Activated T-helper 1 cell treated with anti-CD3 and anti-CD28 coated beads, Interleukin-12 subunit alpha, Interleukin-12 subunit beta, Interleukin-2, Interleukin-4 antibody, amounts not matched to agents 30 ng/mL and 10 ng/mL and 1 ng/mL, durations not matched to agents 14 hours and 24 hours and 36 hours (primary cell): ENCODE measurements at places on chromosomes 3 and 15. TPM values are rescaled to one million over a fixed set of nuclear protein-coding genes. Genes with fewer than 3 reads are reported as not detected.

Gene NPAP1
- not detected in 2 replicates for total RNA-seq

Gene GPR87
- 0.62 and 0.93 TPM in 2 replicates for total RNA-seq

DNA sequence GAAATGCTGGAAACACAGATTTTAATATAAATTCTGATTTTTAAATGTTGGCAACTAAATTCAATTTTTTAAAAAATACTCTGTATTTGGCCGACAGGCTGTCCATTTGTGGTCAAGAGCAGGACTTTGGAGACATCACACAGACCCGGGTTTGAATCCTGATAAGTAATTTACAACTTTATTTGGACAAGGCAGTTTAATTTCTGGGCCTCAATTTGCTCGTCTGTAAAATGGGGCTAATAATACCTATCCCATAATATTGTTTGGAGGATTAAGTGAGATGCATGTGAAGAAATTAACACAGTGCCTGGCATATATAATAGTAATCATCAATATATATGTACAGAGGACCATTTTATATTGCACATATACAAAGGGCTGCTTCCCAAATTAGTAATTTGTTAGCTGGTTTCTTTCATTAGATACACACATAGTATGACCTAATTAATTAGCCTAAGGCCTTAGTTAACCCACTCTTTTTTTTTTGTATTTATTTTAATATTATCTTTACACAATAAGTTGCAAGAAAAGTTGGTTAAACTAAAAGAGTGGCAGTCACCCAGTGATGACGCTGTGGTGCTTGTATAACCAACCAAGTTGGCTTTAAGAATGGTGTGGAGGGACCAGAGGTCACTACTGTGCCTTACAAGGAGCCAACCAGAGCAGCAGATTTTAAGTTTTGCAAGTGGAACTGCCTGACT lies 665 bp downstream of the PIGB start:
- H3K4me3 ChIP-seq, result peak overlapping the region; percentile 100
- peak overlapping the region; percentile 99 for H3K27ac ChIP-seq
- no peaks in the 10 kb centered on the region for H3K27me3 ChIP-seq
- H3K36me3 ChIP-seq, result peaks cover 30% of the 10 kb centered on the region
- no peak for DNase-seq

DNA sequence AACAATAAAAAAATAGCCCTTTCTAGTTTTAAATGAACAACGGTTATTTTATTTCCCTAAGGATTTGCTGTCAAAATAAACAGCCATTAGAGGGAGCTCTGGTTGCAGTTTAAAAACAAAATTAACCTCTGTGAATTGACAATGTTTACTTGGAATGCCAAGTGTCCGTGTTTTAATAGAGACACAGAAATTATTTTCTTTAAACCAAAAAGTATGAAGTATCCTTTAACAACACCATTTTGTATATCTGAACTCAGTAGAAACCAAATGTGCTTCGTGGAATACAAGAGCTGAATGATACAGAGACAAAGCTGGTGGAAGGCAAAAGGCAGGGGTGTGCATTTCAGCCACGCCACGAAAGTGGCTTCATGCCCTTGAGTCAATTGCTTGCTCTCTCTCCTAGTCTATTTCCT lies 74.4 kb downstream of the MOBP start:
- no peak overlapping the region for H3K27ac ChIP-seq
- H3K36me3 ChIP-seq, result no peaks in the 10 kb centered on the region
- H3K4me1 ChIP-seq, result no peaks in the 10 kb centered on the region
- DNase-seq, result no peak
- H3K4me3 ChIP-seq, result no peak overlapping the region

DNA sequence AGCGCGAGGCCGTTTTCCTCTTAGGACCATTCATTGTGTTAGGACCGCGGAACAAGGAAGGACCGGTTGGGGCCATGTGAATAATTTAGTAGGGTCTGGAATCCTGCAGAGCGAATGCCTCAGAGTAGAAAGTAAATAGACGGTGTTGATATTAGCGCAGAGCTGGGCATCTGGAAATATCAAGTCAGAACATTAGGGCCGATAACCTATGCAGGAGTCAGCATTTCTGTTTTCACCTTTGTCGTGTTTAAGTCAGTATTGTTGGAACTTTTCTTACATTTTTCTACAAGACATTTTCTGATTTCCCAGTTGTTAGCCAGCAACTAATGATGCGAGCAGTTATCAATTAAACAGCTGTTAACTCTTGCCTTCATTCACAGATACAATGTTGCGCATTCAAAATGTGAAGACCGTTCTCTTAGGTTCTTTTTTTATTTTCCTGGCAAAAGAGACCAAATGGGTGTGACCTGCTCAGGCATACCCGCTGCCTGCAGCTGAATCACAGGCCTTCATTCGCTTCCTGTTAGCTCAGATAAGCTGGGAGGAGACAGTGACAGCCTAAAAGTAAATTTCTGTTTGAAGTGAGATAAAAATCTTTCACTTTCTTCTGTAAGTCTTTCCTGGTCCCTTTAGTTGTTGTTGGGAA lies 966 bp upstream of the PKM start:
- DNase-seq, result peak; percentile 48
- H3K4me3 ChIP-seq, result peak overlapping the region; percentile 98
- H3K4me1 ChIP-seq, result peaks cover 42% of the 10 kb centered on the region

Gene NR2E3
- total RNA-seq, result not detected in 2 replicates

Gene AHSG
- total RNA-seq, result 0.16 TPM in 1 of 2 replicates, not detected in the other

Gene COLQ
- 0.65 and 0.96 TPM in 2 replicates for total RNA-seq

Gene SORD
- 19.9 and 21.5 TPM in 2 replicates for total RNA-seq

- no peaks in the 10 kb centered on the region for H3K36me3 ChIP-seq
- H3K4me1 ChIP-seq, result peaks cover 7% of the 10 kb centered on the region
- H3K4me3 ChIP-seq, result no peak overlapping the region
- no peak for DNase-seq
These were observed 95.6 kb downstream of the APBA2 start for GRCh38 chr15:28981351-28981720.

Gene TIPARP
- total RNA-seq, result 20.8 and 21.9 TPM in 2 replicates

GRCh38 chr3:78809966-78810365 lies 957.8 kb downstream of the ROBO1 start:
- no peak for DNase-seq
- H3K27ac ChIP-seq, result no peak overlapping the region
- H3K27me3 ChIP-seq, result peaks cover 1% of the 10 kb centered on the region
- H3K4me1 ChIP-seq, result no peaks in the 10 kb centered on the region

Gene ZNF609
- 65.4 and 73.8 TPM in 2 replicates for total RNA-seq

DNA sequence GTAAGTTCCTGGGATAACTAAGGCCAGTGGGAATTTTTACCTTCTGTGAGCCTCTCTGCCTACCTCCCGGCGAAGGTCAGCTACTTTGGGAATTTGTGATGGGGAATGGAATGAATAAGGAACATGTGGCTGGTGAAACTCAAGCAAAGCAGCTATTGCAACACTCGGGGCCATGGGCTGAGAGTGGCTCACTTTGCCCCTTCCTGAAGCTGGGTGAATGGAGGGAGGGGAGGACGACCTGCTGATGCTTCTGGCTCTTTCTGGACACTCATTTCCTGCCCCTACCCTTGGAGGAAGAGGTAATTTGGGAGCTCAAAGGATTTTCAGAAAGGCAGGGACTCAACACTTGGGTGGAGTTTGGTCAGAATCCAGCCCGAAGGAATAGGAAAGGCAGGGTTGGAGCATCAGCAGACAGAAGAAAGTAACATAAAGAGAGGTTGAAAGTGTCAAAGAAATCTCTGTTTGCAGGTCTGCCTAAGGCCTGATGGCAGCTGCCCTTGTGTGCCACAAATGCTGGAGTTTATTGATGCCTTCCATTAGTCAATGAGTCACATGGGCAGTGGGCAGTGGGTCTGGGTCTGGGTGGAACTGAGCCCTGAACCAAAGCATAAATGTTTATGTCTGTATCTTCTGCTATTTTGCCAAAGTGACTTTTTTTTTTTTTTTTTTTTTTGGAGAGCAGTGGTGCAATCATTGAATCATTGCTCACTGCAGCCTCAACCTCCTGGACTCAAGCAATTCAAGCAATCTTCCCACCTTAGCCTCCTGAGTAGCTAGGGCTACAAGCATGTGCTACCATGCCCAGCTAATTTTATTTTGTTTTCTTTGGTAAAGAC lies 12.4 kb downstream of the LAMP3 start:
- no peak overlapping the region for H3K27ac ChIP-seq
- H3K36me3 ChIP-seq, result peaks cover 19% of the 10 kb centered on the region
- no peaks in the 10 kb centered on the region for H3K4me1 ChIP-seq

DNA sequence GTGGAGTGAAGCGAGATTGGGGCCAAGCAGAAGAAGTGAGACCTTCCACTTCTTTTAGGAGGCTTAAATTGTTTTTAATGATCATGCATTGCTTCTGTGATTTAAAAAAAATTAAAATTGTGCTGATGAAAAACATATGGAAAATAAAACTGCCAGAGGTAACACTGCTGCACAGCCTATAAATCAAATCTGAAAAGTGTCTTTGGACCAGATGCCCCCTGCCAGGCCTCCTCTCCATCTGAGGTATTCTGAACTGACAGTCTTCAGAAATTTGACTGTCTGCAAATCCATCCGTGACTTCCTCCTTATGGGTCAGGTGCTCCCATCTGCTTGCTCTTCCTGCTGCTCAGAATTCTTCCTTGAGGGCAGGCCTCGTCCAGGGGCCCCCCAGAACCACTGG lies 108.5 kb upstream of the NR2E3 start:
- H3K4me3 ChIP-seq, result no peak overlapping the region
- DNase-seq, result no peak
- no peaks in the 10 kb centered on the region for H3K36me3 ChIP-seq
- no peaks in the 10 kb centered on the region for H3K4me1 ChIP-seq
- H3K27ac ChIP-seq, result no peak overlapping the region
- peaks cover 9% of the 10 kb centered on the region for H3K27me3 ChIP-seq

- peaks cover 49% of the 10 kb centered on the region for H3K36me3 ChIP-seq
- H3K27me3 ChIP-seq, result no peaks in the 10 kb centered on the region
- peak overlapping the region; percentile 72 for H3K27ac ChIP-seq
- peaks cover 32% of the 10 kb centered on the region for H3K4me1 ChIP-seq
- no peak for DNase-seq
These were observed 14.7 kb downstream of the VPS39 start for GRCh38 chr15:42193383-42193782.

- no peak overlapping the region for H3K27ac ChIP-seq
- H3K36me3 ChIP-seq, result peaks cover 14% of the 10 kb centered on the region
- H3K27me3 ChIP-seq, result no peaks in the 10 kb centered on the region
- no peak for DNase-seq
- H3K4me1 ChIP-seq, result no peaks in the 10 kb centered on the region
- no peak overlapping the region for H3K4me3 ChIP-seq
These were observed 8.0 kb downstream of the DYNC1LI1 start for GRCh38 chr3:32562640-32563039.

GRCh38 chr15:100692671-100693070 lies 90.3 kb downstream of the ASB7 start:
- H3K4me3 ChIP-seq, result no peak overlapping the region
- no peak overlapping the region for H3K27ac ChIP-seq
- no peaks in the 10 kb centered on the region for H3K36me3 ChIP-seq
- peaks cover 9% of the 10 kb centered on the region for H3K27me3 ChIP-seq
- no peak for DNase-seq

Gene TIMP4
- total RNA-seq, result 0.12 TPM in 1 of 2 replicates, not detected in the other

Gene STT3B
- 140 and 147 TPM in 2 replicates for total RNA-seq

- no peaks in the 10 kb centered on the region for H3K27me3 ChIP-seq
- H3K36me3 ChIP-seq, result no peaks in the 10 kb centered on the region
- no peak overlapping the region for H3K4me3 ChIP-seq
- H3K27ac ChIP-seq, result no peak overlapping the region
These were observed 603.5 kb downstream of the MECOM start for GRCh38 chr3:169060037-169060436.
